ENCODE measurements at places on chromosomes 1 and 21.

- DNase-seq = no peak
These were observed 6.6 kb upstream of the PRPF38B start for GRCh38 chr1:108685529-108685928.

- no peak for DNase-seq
These were observed 228.1 kb downstream of the TPR start for GRCh38 chr1:186146974-186147373.

DNA sequence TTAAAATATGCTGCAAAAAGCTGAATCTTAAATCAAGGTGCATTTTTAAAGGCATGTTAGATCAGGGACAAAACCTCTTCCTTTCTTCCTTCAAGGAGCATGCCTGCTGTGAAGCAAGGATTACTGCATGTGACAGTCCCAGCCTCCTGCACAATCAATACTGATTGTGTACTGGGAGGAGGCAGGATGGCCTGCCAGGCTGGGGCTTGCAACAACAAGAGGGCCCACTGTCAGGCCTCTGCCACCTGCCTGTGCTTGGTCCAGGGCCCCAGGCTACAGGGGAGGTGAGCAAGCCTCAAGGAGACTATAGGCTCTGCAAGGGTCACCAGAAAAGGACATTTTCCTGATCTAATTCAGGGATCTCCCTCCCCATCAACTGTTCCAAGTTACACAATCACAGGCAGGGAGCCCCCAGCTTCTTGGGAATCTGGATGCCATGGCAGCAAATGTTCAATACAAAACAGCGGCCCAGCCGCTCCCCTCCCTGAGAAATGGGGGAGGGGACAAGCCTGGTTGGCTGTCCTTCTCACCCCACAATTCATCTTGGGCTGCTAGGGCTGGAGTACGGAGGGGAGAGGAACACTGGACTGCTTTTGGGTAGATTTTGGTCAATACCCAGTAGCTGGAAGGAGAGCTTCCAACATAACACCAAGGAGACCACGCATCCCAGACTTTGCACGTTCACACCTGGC lies 76.7 kb downstream of the SSBP3 start:
- DNase-seq = no peak

GRCh38 chr1:78996791-78997190 lies 9.7 kb downstream of the ADGRL4 start:
- no peak for DNase-seq

- DNase-seq = no peak
These were observed 121.5 kb downstream of the PLPP3 start for GRCh38 chr1:56457756-56458375.

- DNase-seq = peak; percentile 99
These were observed 262.6 kb upstream of the SGIP1 start for GRCh38 chr1:66271216-66271903.

DNA sequence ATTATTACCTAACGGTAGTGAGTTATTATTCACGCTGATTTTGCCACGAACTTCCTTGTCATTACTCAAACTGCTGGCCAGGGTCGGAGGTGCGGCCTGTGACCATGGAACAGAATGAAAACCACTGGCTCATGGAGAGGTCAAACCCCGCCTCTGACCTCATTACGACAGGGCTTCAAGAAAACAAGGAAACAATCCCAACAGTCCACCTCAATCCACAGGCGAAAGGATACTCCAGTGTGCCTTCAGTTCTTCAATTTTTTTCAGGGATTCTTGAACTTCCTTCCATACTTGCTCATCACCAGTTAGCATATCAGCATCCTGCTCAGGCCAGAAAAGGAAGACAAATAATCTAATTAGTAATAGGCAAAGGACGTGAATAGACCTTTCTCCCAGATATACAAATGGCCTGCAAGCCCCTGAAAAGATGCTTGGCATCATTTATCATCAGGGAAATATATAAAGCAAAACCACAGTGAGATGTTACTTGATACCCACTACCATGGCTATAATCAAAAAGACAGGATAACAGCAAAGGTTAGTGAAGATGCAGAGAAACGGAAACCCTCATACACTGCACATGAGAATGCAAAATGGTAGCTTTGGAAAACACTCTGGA lies 643.4 kb downstream of the SMYD3 start:
- peak; percentile 43 for DNase-seq

DNA sequence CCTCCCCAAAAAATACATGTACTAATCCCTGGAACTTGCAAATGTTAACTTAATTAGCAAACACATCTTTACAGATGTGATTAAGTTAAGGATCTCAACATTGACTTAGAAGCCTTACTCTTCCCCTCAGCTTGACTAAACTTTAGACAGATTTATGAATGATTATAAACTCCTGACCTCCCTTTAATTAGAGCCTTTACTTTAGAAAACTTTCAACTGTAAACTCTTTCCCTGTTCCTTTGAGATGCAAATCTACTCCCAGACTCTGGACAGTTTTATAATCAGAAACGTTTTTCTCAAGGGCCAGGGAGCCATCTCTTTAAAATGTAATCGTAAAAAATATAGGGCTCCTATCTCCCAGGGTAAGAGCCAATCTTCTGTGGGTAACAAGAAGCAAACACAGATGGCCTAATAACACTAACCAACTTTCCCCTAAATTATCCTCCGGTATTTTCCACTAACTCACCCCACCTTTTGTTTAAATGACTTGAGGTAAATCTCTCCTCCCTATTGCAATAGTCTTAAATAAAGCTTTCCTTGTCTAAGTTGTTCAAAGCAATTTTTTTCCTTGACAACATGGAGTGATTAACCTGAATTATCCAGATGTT lies 284.1 kb downstream of the BRINP3 start:
- no peak for DNase-seq

DNA sequence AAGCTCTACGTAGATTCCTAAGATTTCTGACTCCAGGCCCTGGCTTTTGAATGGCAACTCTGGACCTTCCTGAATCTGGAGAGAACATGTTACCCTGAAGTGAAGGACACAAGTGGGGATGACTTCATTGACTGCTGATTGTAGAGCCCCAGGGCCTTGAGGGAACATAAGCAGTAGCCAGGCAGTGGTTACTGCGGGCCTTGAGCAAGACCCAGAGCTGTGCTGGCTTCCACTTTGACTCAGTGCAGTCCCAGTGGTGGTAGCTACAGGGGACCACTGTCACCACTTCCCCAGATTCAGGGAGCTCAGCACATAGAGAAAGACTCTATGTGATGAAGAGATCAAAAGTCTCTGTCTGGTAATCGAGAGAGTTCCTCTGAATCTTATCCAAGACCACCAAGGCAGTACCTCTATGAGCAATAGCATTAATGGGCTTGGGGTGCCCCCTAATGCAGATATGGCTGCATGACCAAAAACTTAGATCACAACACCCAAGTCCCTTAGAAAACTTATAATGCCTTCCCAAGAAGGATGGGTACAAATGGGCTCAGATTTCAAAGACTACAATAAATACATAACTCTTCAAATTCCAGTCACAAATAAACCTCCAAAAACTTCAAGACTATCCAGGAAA lies 1278.3 kb downstream of the AMY1C start:
- DNase-seq = no peak
